ENCODE measurements at places on chromosomes 5 and 9.

DNA sequence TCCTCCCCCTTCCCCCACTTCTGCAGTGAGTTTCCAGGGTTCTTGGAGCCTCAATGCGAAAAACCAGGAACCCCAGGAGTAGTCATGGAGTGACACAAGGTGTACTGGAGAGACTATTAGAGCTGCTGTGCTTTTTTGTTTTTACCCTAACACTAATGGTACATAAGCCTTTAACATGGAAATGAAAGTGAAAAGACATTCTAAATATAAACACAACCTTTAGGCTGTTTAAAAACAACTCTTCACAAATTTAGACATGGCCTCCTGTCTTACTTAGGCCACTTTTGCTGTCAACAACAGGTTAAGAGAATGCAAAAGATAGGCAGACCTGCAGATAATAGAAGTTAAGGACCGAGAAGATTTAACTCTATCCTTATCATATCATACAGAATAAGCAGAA, 232.2 kb downstream of the DENND1A start:
- no peak for DNase-seq

DNA sequence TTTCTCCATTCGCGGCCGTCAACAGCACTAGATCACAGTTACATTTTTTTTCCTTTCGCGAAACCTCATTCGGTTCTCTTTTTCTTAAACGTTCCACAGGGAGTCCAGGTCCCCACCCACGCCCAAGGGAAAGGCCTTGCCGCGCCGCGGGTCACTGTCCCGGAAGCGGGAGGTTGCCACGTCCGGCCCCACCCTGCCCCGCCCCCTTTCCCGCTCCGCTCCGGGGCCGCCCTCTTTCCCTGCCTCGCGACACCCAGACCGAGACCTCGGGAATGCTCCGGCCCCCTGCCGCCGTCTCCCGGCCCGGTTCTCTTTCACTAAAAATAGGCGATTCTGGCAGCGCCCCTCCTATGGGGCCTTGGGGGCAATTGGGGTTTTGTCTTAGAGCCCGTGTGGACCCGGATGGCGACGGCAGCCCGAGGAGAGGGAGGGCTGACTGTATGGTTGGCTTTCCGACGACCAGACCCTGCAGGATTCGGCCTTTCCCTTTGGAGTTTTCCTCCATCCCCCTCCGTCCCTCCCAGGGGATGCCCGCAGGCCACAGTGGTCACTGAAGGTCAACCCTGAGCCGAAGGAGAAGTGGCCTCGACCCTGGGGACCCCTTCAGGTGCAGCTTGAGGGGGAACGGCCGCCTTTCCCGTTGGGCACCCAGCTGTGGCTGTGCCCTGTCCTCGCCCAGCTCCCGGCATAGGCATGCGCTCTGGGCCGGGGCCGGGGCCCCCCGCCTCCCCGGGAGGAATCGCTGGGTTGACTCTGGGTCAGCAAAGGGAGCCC, 2.8 kb upstream of the RACK1 start:
- DNase-seq: no peak

GRCh38 chr5:127863610-127864395, 160.6 kb downstream of the CCDC192 start:
- DNase-seq: no peak

- no peak for DNase-seq
Measured at GRCh38 chr9:84966876-84967830, 297.6 kb downstream of the NTRK2 start.

DNA sequence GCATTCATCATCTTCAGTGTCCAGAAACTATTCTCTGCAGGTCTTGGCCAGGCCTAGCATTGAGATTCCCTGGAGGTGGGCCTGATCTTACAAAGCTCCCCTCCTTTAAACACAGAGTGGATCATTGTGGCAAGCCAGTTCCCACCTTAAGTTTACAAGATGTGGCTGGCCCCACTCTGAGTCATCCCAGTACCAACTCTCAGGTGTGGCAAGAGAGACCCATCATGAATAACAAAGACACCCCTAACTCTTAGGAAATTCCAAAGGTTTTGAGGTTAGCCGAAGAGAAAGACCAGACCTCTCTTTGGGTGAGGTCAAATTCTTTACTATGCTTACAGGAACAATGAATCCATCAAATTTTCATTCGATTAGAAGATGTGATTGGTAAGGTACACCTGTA, 78.2 kb downstream of the RFK start:
- no peak for DNase-seq

- DNase-seq: no peak
Measured at GRCh38 chr9:92966518-92966800, 19.1 kb downstream of the FGD3 start.

- no peak for DNase-seq
Measured at GRCh38 chr5:20524991-20525529, 537.1 kb upstream of the CDH18 start.

- no peak for DNase-seq
Measured at GRCh38 chr5:18544421-18544820, 910.2 kb downstream of the TAF11L14 start.

DNA sequence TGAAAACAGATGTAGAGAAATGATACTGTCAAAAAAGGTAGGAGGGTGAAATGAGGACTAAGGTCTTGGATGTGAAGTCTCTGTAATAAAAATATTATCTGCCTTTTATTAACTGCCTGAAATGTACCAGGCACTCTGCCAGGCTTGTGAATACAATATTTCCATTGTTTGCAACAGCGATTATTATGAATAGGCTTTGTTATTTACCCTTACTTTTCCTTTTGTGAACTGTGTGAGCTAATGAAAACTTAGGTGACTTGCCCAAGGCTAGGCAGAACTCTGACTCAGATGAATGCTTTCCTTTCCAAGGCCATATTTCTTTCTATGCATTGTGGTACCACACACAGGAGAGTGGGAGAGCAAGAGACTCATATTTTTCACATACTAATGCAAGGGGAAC, 204.1 kb downstream of the CDH12 start:
- DNase-seq: no peak

DNA sequence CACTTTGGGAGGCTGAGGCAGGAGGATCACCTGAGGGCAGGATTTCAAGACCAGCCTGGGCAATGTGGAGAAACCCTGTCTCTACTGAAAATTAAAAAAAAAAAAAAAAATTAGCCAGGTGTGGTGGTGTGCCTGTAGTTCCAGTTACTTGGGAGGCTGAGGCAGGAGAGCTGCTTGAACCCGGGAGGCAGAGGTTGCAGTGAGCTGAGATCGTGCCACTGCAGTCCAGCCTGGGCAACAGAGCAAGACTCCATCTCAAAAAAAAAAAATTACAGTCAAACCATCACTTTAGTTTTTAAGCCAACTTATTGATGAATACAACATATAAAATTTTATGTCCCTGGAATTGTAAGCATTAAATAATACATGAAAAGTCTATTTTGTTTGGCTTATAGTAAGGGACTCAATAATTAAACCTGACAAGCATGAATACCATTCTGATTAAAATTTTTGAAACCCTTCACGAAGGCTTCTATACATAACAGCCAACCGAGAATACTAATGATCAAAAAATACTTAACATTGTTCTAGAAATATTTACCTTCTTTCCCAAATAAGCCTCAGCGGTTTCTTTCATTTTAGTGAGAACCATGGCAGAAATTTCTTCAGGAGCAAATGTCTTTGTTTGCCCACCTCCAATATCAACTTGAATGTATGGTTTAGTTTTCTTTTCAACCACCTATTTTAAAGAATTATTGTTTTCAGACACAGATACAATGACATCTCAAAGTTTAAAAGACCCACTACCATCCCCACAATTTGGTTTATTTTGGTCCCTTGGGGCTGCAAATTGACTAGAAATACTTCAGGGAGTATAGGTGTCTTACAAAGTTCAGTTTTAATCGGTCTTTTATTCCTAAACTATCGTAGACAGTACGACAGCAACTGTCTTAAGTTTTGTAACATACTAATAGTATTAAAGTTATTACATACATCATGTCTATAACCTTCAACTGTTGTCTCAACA, 1.2 kb downstream of the HSPA5 start:
- DNase-seq: no peak

GRCh38 chr9:86449246-86449645, 95.0 kb upstream of the TUT7 start:
- DNase-seq: no peak

DNA sequence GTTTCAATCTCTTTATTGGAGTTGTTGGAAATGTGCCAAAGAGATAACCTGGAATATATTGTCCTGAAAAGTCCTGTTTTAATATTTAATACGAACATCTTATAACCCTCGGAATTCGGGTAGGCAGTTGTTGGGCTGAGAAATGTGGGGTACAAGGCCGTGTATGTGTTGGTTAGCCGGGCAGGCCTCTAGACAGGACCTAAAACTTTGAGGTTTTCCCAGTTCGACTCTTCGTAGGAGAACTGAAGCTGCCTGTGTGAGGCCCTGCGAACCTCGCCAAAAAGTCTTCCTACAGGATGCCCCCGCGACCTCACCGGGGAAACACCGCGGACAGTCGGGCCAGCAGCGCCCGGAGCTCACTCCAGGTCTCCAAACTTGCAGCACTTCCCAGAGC, 583 bp upstream of the TJP2 start:
- no peak for DNase-seq

DNA sequence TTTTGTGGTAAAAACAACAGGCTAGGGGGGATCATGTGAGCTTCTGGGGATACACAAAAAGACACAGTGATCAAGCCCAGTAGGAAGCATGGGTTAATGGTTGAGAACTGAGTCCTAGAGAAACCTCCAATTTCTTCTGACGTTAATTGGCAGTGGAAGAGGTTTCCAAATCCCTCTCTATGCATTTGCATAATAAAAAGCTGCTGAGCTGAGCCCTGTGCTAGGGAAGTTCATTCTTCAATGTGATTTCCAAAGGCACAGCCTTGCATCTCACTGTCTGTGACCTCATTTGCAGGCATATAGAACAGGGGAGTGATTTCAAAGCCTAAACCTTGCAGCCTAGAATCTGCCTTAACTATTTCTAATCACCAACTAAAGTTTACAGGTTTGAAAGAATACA, 812 bp downstream of the DNAH5 start:
- DNase-seq: no peak

DNA sequence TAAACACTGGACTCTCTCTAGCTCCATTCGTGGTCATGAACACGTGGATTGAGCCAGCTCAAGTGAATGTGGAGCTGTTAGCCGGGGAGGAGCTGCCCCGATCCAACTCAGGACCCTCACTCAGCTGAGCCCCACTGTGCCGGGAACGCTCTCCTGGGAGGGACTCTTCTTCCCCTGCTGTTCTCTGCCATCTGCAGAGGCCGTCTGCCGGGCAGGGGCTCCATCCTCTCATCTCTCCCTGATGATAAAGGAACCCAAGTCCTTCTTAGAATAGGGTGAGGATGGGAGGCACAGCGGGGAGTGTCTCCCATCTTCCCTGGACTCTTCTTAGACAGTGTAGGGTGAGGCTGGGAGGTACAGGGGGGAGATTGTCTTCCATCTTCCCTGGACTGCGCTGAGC, 120.5 kb upstream of the IRX4 start:
- DNase-seq: no peak

- peak; percentile 18 for DNase-seq
Measured at GRCh38 chr9:116337015-116337414, 183.4 kb downstream of the PAPPA start.

- DNase-seq: no peak
Measured at GRCh38 chr5:173547579-173547978, 68.9 kb downstream of the BOD1 start.

DNA sequence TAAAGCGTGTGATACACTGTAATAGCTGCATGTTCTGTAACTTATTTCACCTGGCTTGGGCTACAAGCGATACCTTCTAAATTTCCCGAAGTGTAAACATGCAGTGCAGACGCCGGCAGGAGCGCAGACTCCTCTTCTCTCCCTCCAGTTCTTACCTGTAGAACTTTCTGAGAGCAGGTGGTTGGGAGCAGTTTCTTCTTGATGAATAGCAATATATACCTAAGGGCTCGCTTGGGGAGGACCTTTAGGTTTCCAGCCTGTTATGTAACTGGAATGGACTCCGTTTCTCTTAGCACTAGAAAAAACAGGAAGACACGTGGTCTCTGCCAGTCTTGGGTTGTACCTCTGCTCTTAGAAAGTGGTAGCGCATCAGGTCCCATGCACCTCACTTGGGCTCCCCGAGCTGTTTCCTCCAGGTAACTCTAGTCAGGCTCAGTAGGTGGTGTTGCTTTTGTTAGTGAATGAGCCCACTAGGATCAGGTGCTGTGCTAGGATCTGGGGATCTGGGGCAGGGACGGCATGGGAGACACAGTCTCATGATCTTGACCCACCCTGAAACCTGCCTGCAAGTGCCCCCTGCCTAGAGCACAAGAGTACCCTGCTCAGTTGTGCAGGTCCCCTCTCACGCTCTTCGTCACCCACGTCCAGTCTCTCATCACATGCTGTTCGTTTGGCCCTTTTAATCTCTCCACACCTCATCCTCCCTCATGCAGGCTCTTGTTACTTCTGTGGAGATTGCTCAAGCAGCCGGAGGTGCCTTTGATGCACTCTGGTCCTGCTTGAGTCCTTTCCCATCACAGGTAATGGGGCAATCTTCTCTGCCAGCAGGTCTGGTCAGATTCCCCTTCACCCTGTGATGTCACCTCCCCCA, 2.8 kb downstream of the TENT4A start:
- DNase-seq: no peak

DNA sequence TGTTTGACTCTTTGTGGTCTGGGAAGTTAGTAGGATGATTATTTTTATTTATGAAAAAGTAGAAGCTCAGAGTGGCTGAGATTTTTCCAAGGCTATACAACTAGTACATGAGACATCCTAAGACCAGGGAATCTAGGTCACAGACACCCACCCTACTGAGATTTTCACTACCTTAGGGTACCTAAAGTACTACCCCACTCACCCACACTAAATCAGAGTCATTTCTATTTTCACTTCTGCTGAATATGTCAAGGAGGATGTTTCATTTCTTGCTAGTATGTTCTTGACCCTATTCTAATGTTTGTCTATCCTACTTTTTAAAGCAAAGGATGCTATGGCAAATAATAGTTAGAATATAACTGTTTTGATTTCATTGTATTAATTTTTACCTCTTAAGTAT, 206.0 kb downstream of the ATP10B start:
- DNase-seq: no peak

DNA sequence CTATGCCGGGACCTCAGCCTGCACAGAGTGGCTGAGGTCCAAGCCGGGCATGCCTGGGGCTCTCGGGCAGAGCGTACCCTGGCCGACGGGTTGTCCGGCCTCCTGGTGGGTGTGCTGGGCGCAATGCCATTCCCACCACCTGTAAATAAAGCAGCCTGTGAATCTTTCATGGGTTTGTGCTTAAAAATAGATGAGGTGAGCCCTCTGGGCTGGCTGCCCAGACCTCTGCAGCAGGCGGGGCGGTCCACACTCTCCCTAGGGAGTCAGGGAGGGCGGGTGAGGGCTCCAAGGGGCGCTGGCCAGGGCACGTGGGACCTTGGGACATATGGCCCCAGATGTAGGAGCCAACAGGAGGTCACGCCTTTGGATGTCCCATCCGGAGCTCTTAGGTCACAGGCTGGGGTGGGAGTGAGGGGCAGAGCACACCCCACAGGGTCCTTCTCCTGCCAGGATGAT, 3.6 kb upstream of the AGPAT2 start:
- no peak for DNase-seq

Data from NCI-H345 (cell line).